ENCODE measurements at places on chromosomes 16 and 17.

DNA sequence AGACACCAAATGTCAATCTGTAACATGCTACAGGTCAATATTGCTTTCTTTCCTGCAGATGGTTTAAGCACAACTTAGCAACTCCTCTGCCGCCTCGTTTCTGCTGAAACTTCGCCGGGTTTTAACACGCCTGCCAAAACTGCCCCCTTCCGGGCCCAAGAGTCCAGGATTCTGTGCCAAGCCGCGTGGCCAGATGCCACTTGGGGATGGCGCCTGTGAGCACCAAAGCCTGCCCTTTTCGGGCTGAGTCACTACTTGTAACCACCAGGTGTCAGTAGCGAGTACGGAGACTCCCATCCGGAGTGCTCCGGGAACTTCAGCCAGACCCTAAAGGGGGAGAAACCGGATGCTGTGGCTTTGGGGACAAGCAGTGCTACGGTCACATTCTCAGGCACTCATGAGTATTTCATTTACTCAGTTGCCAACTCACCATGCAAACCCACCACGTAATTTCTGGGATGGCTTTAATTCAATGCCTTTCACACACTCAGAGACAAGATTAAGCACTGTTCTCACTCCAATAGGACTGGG is 7.8 kb downstream of the PMP22 start:
- peak overlapping the region; percentile 99 for H3K27ac ChIP-seq
- peaks cover 68% of the 10 kb centered on the region for H3K36me3 ChIP-seq
- DNase-seq: peak; percentile 84
- H3K27me3 ChIP-seq: no peaks in the 10 kb centered on the region
- H3K4me3 ChIP-seq: peak overlapping the region; percentile 39

DNA sequence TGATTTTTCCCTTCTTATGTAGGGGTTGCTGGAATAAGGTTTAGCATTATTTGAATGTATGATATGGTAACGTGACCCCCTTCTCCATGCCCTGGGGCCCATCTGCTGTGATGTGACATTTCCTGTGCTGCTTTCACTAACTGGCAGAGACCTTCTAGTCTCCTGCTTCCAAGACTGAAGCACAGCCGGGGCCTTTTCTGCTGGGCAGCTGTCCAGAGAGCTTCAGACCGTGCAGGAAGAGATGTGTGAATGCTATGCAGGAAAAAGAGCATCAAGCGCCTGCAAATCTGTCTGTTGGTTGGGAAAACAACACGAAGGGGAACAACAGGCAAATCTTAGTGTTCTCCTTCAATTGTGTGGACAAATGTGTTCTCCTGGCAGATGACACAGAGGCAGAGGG is 128.5 kb downstream of the SPACA3 start:
- H3K4me1 ChIP-seq: no peaks in the 10 kb centered on the region
- peaks cover 5% of the 10 kb centered on the region for H3K27me3 ChIP-seq
- H3K27ac ChIP-seq: no peak overlapping the region
- H3K4me3 ChIP-seq: no peak overlapping the region

GRCh38 chr17:29257756-29258155 is 11.1 kb downstream of the CRYBA1 start:
- peak overlapping the region; percentile 35 for H3K27ac ChIP-seq
- no peak for DNase-seq
- H3K4me3 ChIP-seq: no peak overlapping the region
- peaks cover 9% of the 10 kb centered on the region for H3K36me3 ChIP-seq

- no peak overlapping the region for H3K4me3 ChIP-seq
- no peaks in the 10 kb centered on the region for H3K36me3 ChIP-seq
- H3K27me3 ChIP-seq: no peaks in the 10 kb centered on the region
- no peak for DNase-seq
- H3K4me1 ChIP-seq: no peaks in the 10 kb centered on the region
Observed at GRCh38 chr16:70544548-70544947, 20.9 kb downstream of the SF3B3 start.

GRCh38 chr16:10907757-10908045 is 30.7 kb downstream of the CIITA start:
- DNase-seq: no peak
- no peaks in the 10 kb centered on the region for H3K4me1 ChIP-seq
- no peak overlapping the region for H3K4me3 ChIP-seq
- peaks cover 75% of the 10 kb centered on the region for H3K36me3 ChIP-seq
- no peak overlapping the region for H3K27ac ChIP-seq
- H3K27me3 ChIP-seq: no peaks in the 10 kb centered on the region

Data from heart right ventricle (tissue), 16 donors.